T1000 (cell line): ENCODE measurements at places on chromosomes 1 and 21.

GRCh38 chr1:44895919-44896734 lies 53.1 kb upstream of the PTCH2 start:
- no peak for DNase-seq

DNA sequence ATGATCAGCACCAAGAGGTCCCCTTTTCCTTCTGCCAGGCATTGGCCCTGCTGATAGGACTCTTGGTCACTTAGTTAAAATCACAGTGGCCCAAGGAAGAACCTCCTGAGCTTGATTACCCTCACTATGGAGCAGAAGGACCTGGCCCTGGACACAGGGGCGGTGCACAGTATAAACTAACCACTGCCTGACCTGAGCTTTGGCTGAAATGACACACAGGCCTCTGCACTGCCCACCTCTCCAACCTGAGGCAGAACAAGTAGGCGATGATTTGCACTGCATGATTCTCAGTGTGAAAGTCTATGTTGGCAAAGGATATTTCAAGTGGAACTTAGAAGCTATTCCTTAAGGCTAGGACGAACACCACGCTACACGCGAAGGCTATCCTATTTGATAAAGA lies 48.5 kb downstream of the CAPN2 start:
- no peak for DNase-seq

DNA sequence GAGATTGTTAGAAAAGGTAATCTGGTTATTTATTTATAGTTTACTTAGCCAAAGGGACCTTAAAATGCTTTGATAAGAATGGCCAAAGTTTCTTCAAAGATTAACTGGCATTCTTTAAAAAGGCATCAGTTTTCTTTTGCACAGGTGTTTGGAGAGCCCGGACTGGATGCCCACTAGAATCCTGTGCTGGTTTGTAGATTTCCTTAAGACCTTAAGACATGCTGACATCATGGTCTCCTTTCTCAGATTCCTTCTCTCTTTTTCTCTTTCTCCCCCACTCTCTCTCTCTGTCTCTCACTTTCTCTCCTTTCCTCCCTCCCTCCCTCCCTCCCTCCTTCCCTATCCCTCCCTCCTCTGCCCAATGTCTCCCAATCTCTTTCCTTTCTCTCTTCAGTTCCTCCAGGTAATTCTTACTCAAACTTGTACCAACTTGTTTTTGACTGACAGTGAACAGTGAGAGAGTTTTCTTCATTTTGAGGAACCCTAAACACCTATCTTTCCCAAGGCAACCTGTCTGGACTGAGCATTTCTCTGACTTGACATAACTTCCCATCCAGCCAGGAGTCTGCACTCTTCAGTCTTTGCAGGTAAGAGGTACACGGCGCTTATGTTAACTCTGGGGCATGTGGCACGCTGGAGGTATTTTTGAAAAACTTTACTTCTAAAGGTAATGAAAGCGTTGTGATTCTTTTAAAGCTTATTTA lies at the start of gene KCNJ15:
TSS of gene KCNJ15 (plus strand) at position 393 of the 704 bp plus-strand sequence. CDS start 42,271 bp downstream, outside the sequence.
- no peak for DNase-seq

DNA sequence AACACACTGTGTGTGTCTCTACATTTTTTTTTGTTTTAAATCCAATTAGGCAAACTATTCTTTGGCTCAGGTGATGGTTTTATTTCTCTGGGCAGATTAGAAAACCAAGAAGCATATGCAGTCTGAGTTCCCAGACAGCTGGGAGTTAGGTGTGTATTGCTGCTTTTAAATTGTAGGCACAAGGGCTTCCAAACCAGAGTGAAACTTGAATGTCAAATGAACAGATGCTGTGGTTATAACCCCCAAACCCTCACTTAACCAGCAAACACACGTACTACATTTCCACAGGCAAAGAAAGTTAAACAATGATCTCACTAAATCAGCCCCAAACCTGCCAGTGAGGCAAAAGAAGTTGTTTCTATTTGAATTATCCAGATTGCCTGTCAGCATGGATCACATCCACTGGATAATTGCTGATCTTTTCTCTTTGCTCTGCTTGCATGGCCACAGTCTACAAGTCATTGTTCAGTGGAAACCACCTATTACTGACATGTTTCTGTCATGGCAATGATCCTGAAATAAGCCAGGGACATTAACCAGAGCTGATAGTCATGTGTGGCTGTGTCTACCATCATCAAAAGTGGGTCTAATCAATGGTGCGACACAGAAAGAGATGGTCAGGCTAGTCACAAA lies 576.5 kb upstream of the PLXNA2 start:
- no peak for DNase-seq

- DNase-seq, result no peak
These were observed 92.5 kb downstream of the SCMH1 start for GRCh38 chr1:41149570-41149969.

DNA sequence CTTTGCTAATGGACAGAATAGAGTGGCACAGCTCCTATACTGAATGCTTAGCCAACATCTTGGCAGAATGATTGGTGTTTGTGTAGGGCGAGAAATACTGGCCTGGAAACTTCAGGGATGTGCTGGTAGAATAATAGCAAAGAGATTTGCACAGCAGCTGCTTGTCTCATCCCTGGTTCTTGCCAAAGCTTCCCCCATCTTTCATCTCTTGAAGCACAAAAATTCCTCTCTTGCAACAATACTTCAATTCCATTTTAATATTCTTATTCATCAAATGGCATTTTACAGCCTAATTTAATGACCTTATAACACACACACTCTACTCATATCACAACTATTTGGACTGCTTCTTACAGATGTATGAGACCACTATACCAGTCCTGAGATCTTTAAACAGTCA lies 37.7 kb downstream of the LHX8 start:
- no peak for DNase-seq

DNA sequence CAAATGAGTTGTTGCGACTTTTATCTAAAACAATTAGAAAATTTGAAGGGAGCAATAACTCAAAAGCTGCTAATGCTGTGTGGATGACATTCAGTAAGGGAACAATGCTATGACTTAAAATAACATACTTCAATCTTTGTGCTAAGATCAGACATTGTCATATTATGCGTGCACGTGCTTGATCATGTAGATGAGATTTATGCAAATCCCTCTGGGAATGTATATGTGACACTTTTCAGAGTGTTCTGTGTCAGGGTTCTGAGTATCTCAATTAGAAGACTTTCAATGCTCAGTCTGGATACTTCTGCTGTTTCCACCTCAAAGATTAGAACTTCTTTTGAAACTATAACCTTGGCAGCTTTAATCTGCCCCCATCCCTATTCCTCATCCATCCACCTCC lies 18.6 kb upstream of the POU2F1 start:
- no peak for DNase-seq

GRCh38 chr1:197619008-197619640 lies 156.2 kb downstream of the DENND1B start:
- no peak for DNase-seq

- DNase-seq, result no peak
These were observed 13.6 kb downstream of the DNAJC11 start for GRCh38 chr1:6688001-6688400.

GRCh38 chr21:44892536-44893277 lies 19.2 kb upstream of the PTTG1IP start:
- peak; percentile 8 for DNase-seq

- no peak for DNase-seq
These were observed 63.6 kb downstream of the GADD45A start for GRCh38 chr1:67748630-67749029.

- no peak for DNase-seq
These were observed 56.9 kb upstream of the RGS1 start for GRCh38 chr1:192518700-192519099.

DNA sequence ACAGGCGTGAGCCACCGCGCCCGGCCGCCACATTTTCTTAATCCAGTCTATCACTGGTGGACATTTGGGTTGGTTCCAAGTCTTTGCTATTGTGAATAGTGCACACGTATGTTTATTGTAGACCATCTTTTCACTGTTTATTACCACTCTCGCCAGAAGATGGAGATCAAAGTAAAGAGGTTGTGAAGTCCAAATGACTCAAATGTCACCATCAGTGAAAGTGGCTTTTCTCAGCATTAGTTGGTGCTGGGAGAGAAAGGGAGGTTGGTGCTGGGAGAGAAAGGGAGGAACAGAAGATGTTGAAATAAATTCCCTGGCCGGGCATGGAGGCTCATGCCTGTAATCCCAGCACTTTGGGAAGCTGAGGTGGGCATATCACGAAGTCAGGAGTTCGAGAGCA lies 10.4 kb upstream of the UHMK1 start:
- DNase-seq, result no peak

GRCh38 chr1:47990286-47990685 lies 6.9 kb downstream of the TRABD2B start:
- DNase-seq, result no peak

GRCh38 chr1:214850432-214851050 lies 232.0 kb upstream of the KCNK2 start:
- DNase-seq, result peak; percentile 33

- no peak for DNase-seq
These were observed 12.9 kb upstream of the PDE9A start for GRCh38 chr21:42640486-42640885.
